CD4-positive, alpha-beta T cell (primary cell): ENCODE measurements at places on chromosomes 5 and 9.

DNA sequence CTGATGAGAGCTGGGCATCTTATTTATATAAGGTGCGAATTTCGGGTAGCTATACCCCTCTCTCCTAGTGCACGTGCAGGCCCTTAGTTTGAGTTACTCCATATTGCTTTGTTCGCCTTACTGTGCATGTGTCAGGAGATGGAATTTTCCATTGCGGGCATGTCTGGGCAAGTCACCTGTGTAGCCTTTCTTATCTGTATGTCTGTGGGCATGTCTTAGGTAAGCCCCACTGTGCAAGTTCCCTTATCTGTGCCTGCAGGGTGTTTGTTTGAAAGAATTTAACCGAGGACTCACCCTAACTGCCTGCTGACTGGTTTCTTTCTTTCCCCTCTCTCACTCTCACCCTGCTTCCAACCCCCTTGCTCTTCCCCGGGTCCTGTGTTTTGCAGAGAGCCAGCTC is 140.7 kb upstream of the RANBP3L start:
- DNase-seq: no peak

GRCh38 chr9:108389056-108389455 is 466.7 kb downstream of the ACTL7B start:
- DNase-seq: no peak

DNA sequence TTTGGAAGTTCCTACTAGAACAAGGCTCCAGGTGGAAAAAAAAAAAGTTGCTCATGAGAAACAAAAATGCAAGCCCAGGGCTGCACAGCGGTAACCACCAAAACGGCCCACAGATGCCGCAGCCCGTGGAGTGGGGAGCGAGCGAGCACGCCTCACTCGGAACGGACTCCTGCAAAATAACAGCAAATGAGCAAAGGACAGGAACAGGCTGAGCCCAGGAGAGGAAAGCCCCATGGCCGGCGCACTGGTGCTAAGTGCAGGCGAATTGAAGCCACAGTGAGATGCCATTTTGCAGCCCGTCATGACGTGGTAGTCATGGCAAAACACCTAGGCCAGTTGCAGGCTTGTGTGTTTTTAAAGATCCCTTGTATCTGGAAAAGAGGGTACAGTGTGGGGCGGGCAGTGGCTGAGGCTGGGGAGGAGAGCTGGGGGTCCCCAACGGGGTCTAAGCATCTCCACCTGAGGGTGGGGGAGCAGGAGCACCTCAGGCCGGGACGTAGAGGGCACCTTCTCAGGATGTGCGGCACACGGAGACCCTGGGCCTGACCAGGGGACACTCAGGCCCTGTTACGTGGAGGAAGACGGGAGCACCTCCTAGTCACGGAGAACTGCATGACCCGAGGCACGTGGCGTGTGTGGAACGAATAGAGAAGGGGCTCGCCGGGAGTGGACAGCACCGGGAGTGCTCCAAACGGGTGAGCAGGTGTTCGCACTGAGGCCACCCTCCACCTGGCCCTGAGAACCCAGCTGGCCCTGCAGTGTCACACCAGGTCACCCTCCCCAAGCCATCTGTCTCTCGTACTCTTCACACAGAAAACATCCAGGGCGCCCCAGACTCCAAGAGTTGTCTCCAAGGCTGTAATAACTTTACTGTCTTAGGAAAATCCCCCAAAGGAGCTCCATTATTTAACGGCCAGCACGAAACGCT is 10.7 kb downstream of the GRM6 start:
- DNase-seq: no peak

DNA sequence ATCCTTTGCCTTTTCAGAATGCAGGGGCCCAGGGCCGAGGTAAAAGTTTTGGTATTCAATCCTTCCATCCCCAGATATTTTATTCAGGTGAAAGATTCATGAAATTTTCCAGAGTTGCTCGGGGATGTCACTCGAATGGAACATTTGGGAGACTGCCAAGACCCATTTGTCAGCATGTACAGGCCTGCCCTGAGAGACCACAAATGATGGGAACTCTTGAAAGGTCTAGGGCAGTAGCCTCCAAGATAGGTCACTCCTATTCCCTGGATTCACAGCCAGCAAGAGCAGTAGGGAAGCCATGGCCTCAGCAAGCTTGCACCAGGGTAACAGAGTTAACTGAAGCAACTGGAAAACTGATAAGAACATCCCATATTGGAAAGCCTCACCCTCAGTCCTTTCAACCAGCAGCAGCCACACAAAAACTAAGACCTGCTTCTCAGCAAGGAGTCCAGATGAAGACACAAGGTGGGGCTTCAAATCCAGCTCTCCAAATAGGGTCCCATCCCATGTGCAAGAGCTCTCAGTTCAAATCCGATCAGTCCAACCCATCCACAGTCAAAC is 12.5 kb downstream of the CARD6 start:
- no peak for DNase-seq

DNA sequence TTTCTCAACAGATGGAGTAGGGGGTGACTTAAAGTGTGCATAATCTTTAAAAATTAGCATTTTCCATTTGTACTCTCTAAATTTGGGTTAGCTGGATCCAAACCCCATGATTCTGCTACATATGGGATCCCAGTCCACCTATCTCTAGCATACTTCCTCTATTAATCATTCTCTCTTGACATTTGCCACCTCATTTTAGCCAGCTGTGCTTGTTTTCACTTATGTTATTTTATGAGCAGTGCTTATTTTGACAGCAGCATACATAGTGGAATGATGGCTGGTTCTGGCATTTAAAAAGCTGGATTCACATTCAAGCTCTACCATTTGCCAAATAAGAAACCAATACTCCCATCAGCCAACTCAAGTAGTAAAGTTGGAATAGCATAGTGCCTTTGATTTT is 22.5 kb upstream of the SNX18 start:
- no peak for DNase-seq

GRCh38 chr5:16615741-16616535 is 859 bp downstream of the RETREG1 start:
- peak; percentile 33 for DNase-seq

GRCh38 chr5:4720831-4721230 is 419.3 kb upstream of the ADAMTS16 start:
- DNase-seq: no peak

GRCh38 chr9:126296687-126297086 is 29.9 kb upstream of the MVB12B start:
- DNase-seq: no peak

- DNase-seq: no peak
Measured at GRCh38 chr5:77560677-77561263, 68.7 kb upstream of the WDR41 start.

DNA sequence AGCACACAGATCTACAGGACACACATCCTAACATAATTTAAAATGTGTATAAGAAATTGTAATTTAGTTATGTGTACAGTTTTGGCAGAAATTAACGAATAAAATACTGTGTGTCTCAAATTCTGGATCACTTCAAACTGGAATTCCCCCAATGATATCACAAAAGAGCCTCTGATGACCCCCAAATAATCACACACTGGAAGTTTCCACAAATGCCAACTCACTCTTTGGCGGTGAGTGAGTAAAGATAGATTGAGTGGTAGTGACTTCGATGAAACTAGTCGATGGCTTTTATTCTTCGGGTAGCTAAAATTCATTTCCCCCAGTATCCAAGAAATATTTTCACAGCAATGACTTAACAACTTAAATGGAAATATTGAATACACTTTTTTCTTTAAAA is 2.2 kb downstream of the ZNF366 start:
- DNase-seq: no peak

- DNase-seq: peak; percentile 94
Measured at GRCh38 chr9:33415501-33416038, 13.2 kb upstream of the AQP7 start.

GRCh38 chr9:126125577-126125976 is 201.1 kb upstream of the MVB12B start:
- no peak for DNase-seq

DNA sequence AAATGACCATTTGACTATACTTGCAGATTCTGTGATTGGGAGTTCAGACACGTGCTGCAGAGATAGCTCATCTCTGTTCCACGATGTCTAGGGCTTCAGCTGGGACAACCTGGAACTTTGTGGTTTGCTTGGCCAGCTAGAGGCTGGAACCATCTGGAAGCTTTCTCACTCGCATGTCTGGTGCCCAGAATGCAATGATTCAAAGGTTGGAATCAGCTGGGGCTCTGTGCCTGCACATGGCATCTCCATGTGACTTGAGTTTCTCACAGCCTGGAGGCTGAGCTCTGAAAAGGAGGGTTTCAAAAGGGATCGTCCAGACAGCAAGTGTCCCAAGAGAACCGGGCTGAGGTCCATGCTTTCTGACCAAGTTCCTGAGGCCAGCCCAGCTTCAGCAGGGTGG is 465.2 kb downstream of the GADD45G start:
- DNase-seq: no peak

- DNase-seq: peak; percentile 80
Measured at GRCh38 chr9:130243015-130243881, 22.3 kb upstream of the HMCN2 start.

- no peak for DNase-seq
Measured at GRCh38 chr5:95177456-95177855, 107.4 kb downstream of the MCTP1 start.

DNA sequence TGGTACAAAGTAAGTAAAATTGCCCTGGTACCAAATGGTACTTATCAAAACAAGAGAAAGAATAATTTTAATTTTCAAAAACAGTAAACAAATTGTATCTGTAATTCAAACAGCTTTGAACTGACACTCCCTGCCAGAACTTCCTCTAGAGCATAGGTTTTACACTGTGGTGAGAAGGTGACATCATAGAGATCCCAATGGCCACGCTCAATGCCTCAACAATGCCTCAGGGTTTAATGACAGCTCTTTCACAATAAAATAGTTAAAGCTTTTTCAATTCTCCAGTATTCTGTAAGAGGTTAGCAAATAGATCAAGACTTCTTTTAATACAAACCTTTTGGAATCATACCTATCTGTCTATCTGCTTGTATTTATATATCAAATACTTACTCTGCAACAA is 437.1 kb downstream of the PRR16 start:
- no peak for DNase-seq

DNA sequence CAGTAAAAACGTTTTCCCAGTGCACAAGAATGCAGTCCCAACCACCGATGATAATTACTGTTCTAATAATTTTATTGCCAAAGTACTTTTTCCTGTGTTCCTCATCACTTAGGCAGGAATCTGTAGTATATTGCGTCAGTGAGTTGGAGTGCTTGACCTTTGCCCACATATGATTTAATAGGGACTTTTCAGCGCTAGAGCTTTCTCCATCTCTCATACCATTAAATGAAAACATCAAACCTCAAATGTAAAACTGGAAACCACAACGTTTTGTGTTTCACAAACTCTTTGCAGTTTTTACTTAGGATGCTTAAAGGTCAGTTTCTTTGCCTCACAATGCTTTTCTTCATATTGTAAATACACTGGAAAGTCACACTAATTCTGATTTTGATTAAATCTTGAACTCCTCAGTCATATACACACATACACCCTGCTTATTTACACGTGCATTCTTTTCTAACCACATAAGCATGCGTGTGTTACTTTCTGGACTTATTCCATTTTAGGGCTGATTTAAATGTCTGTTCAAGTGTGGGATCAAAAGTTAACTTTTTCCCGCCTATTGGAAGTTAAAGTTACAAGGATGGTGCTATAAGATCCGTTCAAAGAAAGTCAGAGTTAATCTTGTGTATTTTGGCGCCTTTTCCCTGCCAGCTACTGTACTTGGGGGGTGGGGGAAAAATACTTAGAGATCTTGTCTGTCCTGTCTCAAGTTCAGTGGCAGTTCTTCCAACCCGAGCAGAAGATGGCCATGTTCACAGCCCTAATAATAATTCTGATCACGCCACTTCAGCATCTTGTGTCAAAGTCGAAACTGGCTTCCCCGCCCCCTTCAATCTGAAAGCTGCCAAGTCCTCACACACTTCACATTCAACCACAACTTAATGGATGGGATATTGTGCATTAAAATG is 6.6 kb upstream of the NFIB start:
- DNase-seq: no peak

DNA sequence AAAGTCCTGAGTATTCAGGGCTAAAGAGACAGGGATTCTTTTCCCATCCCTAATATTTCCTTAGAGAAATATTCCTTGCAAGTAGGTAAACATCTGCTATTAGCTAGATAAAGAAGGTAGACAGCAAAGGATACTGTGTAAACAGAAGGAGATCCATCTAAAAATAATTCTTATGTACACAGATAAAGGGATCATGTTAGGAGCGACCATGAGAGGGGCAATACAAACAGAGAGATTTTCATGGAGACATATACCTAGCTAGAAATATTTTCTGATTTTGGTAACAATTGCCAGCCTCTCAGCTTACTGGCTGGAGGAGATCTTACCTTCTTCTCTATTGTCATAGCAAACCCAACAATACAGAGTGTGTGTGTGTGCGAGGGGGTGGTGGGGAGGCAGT is 184.6 kb upstream of the DMAC1 start:
- no peak for DNase-seq

DNA sequence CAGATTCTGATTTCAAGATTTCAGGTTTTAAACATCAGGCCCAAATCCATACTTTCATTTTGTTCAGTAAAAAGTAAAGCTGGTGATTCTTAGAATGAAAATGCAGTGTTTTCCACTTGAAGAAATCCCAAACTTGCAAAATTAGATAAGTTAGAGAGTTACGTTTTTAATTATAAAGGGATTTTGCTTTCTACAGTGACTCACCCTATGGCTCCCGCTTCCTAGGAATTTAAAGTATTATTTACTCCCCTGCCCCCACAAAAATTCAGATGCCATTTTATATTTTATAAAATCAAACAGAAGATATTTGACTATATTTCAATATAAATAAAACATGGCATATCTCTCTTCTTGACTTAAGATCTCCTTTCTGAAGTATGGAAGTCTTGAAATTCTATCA is 402.9 kb downstream of the ZSWIM6 start:
- no peak for DNase-seq

- DNase-seq: no peak
Measured at GRCh38 chr5:172793577-172794488, 22.8 kb upstream of the DUSP1 start.

DNA sequence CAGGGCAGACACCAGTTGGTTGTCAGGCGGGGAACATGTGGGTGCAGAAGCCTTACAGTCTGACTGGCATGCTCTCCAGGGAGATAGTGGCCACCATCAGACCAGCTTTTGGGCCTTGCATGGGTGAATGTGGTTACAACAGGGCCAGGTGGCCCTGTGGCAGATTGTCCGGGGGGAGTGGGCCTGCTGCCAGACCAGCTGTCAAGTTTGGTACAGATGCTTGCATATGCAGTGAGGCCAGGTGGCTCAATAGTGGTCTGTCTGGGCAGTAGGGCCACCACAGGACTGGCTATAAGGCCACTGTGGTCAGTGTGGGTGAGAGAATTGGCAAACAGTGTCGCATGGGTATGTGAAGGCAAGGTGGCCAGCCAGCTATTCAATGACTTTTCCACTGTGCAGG is 148.7 kb downstream of the FAM174A start:
- no peak for DNase-seq
